ENCODE measurements at places on chromosomes 1 and 21. TPM values are rescaled to one million over a fixed set of nuclear protein-coding genes. Genes with fewer than 3 reads are reported as not detected.

The H6PD gene
- 16.2 TPM for polyA plus RNA-seq

The CD34 gene
- 0.59 TPM for polyA plus RNA-seq

DNA sequence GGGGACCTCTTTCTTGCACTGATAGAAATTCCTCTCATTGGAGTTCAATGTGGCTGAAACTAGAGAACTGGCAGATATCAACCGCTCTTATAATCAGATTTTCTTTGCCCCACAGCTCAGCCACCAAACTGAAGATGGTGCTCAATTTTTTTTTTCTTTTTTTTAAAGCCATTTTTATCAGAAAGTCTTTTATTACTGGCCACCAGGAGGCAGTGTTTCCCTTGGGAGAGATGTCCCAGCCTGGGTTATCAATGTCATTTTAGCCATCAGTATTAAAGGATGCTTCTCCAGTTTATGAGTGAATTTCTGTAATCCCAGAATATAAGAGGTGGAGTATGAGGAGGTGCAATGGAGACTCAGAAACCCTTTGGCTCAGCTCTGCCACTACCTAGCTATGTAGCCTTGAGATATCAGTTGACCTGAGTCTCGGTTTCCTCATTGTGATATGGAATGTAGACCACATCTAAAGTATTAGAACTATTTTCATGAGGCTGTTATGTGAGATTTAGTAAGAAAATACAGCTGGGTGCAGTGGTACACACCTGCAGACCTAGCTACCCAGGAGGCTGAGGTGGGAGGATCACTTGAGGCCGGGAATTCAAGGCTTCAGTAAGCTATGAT lies 27.6 kb downstream of the CD244 start:
- peak; percentile 23 for DNase-seq
- H3K4me3 ChIP-seq, result peak overlapping the region; percentile 45
- H3K4me1 ChIP-seq, result no peaks in the 10 kb centered on the region

DNA sequence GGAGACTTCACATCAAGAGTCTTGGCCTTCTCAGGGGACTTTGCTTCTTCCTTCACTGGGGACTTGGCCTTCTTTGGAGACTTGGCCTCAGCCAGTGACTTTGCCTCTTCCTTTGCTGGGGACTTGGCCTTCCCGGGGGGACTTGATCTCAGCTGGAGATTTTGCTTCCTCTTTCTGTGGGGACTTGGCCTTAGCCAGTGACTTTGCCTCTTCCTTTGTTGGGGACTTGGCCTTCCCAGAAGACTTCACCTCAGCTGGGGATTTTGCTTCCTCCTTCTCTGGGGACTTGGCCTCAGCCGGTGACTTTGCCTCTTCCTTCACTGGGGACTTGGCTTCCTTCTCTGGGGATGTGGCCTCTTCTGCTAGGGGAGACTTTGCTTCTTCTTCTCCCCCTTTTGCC lies 13.5 kb upstream of the CD2 start:
- H3K36me3 ChIP-seq, result no peaks in the 10 kb centered on the region
- H3K27me3 ChIP-seq, result no peaks in the 10 kb centered on the region
- no peak overlapping the region for H3K4me3 ChIP-seq
- DNase-seq, result no peak
- H3K27ac ChIP-seq, result no peak overlapping the region

DNA sequence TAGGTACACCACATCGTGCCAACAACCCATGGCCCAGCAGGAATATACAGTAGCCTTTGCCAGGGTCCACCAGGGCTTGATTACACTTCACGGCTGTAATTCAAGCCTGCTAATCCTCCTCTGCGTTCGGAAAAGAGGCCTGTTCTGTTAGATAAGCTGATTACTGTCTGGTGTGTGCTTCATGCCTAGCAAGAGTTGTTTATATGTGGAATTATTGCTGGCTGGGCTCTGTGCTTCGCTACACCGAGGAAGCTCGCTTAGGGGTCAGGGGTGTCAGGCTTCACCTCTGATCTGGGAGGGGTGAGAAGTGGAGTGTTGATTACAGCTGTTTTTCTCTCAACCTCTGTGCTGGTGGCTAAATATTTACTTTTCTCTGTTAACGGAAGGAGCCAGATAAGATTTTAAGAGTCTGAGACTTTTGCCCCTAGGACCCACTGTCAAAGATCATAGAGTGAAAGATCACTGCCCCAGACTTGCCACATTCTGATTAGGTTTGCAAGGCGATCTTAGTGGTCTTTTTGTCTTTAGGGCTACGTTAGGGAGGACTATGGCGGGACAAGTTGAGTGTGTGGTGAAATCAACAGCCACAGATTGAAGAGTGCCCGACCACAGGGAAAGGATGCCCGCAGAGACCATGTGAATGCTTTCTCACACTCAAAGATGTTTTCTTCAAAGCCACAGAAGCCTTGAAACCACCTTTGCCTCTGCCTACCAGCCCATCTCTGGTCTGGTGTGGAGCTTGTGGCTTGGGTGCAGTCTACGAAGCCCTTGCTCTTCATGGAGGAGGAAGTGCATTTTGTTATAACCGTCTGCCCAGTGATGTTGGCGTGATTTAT lies 216.1 kb downstream of the PBX1 start:
- peak; percentile 65 for DNase-seq
- no peak overlapping the region for H3K27ac ChIP-seq
- no peaks in the 10 kb centered on the region for H3K36me3 ChIP-seq

- H3K4me1 ChIP-seq, result no peaks in the 10 kb centered on the region
- H3K27ac ChIP-seq, result no peak overlapping the region
- DNase-seq, result no peak
- H3K4me3 ChIP-seq, result no peak overlapping the region
Measured at GRCh38 chr1:78334952-78335351, 155.8 kb upstream of the PTGFR start.

GRCh38 chr1:98322086-98322485 lies 339.4 kb upstream of the SNX7 start:
- H3K4me3 ChIP-seq, result no peak overlapping the region
- H3K36me3 ChIP-seq, result no peaks in the 10 kb centered on the region
- H3K4me1 ChIP-seq, result peaks cover 46% of the 10 kb centered on the region
- no peak for DNase-seq

GRCh38 chr1:118984086-118984721 lies 3.9 kb downstream of the TBX15 start:
- H3K4me3 ChIP-seq, result no peak overlapping the region
- H3K4me1 ChIP-seq, result no peaks in the 10 kb centered on the region
- peak; percentile 32 for DNase-seq
- peaks cover 98% of the 10 kb centered on the region for H3K27me3 ChIP-seq

- H3K4me3 ChIP-seq, result no peak overlapping the region
- DNase-seq, result no peak
- no peaks in the 10 kb centered on the region for H3K27me3 ChIP-seq
- H3K4me1 ChIP-seq, result no peaks in the 10 kb centered on the region
- H3K36me3 ChIP-seq, result no peaks in the 10 kb centered on the region
Measured at GRCh38 chr1:96290801-96291200, 430.8 kb upstream of the PTBP2 start.

GRCh38 chr1:186550832-186551231 lies 89.9 kb upstream of the PDC start:
- no peak for DNase-seq
- H3K27me3 ChIP-seq, result no peaks in the 10 kb centered on the region
- no peak overlapping the region for H3K27ac ChIP-seq
- no peak overlapping the region for H3K4me3 ChIP-seq
- H3K36me3 ChIP-seq, result no peaks in the 10 kb centered on the region

DNA sequence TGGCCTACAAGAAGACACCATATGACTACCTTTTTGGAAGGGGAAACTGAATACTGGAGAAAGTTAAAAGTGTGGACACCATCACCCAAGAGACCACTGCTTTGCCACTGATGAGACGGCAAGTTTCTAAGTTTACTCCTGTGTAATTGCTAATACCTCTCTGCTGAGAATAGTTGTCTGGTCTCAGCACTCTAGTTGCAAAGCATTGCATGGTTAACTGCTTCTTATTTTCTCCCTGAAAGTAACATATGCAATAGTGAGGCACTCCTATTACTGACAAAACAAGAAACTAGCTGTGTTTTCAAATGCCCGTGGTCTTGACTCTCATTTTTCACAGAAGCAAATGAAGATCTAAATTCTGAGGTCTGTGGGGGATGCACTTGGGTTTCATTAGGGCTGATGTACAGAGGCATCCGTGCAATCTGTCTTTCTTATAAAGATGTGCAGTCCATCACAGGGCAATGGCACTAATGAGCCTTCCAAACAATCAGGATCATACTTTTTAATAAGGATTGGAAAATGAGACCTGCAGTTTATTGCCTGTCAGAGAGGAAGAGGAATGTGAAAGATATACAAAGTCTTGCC lies 62.9 kb downstream of the IFI44 start:
- no peak overlapping the region for H3K4me3 ChIP-seq
- no peaks in the 10 kb centered on the region for H3K36me3 ChIP-seq
- DNase-seq, result no peak
- no peaks in the 10 kb centered on the region for H3K27me3 ChIP-seq
- H3K4me1 ChIP-seq, result peaks cover 33% of the 10 kb centered on the region

GRCh38 chr21:36247316-36248010 lies 72.5 kb upstream of the MORC3 start:
- H3K4me1 ChIP-seq, result no peaks in the 10 kb centered on the region
- H3K27me3 ChIP-seq, result no peaks in the 10 kb centered on the region
- no peak overlapping the region for H3K27ac ChIP-seq
- no peak for DNase-seq
- H3K4me3 ChIP-seq, result no peak overlapping the region

GRCh38 chr1:159996653-159997052 lies 35.1 kb downstream of the PIGM start:
- H3K4me3 ChIP-seq, result no peak overlapping the region
- no peak for DNase-seq
- H3K4me1 ChIP-seq, result no peaks in the 10 kb centered on the region
- no peaks in the 10 kb centered on the region for H3K36me3 ChIP-seq
- H3K27ac ChIP-seq, result peak overlapping the region; percentile 78
